ENCODE measurements at places on chromosomes 11 and 22.

DNA sequence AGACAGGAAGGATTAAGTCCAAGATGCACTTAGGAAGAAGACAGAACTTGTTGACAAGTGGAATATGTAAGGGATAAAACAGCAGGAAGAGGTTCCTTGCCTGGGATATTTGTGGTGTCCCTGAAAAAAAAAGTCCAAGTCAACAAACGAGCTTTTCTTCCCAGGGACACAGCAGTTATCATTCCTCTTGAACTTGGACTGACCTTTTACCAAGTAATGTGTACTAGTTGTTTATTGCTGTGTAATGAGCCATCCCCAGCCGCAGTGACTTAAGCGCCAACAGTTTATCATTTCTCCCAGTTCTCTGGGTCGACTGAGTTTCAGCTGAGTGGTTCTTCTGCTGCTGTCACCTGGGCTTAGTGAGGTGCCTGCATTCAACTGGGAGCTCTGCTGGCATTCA is 37.0 kb downstream of the KREMEN1 start:
- DNase-seq = no peak

GRCh38 chr11:133934599-133935550 is 21.9 kb downstream of the IGSF9B start:
- no peak for DNase-seq

- no peak for DNase-seq
Measured at GRCh38 chr11:129930743-129931142, 35.4 kb upstream of the NFRKB start.

- no peak for DNase-seq
Measured at GRCh38 chr11:335779-336658, 15.4 kb upstream of the IFITM3 start.

DNA sequence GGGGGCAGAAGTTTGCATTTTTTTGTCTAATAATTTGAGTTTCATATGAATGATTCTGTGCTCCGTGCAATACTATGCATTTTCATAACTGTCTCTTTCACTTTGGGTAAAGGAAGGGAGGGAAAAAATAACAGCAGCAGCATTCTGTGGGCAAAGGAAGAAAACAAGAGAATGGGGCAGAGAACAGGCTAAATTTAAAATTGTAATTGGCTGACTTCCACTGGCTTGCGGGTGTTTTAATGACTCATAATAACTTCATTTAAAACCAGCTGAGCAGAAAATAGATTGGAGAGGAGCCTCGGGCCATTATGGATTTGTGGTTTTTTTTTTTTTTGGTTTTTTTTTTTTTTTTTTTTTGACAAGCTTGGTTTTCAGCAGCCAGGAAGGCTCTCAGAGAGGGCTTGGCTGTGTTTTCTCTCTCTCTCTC is 107.4 kb downstream of the ZBTB16 start:
- no peak for DNase-seq

DNA sequence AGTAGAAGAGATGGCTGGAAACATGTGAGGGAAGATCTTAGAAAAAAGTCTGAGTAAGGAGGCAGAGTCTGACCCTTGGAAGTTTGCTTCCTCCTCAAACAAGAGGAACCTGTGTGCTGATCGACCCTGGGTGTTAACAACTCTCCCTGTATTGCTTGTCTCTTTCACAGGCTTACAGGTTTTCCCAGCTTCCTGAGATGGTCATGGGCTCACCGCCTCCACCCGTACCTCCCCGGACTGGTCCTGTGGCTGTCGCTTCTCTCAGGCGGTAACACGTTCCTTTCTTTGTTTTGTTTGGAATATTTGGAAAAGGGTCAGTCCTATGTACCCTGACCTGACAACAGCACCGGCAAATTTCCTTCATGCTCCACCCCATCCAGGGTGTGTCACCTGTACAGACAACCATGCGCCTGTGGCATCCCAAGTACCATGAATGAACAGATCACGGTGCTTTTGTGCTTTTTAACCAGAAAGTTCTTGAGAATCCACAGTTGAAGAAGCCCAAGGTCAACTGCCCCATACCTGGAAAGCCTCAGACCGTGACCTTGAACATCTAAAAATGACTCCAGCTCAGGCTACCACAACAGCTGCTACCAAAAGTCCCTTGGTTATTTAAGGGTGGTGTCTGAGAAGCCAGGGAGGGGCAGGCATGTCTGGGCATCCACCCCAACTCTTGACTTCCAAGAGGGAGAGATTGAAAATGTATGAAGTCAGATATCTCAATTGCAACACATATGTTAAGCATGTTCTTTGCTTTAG is 44.6 kb downstream of the C11orf91 start:
- no peak for DNase-seq

DNA sequence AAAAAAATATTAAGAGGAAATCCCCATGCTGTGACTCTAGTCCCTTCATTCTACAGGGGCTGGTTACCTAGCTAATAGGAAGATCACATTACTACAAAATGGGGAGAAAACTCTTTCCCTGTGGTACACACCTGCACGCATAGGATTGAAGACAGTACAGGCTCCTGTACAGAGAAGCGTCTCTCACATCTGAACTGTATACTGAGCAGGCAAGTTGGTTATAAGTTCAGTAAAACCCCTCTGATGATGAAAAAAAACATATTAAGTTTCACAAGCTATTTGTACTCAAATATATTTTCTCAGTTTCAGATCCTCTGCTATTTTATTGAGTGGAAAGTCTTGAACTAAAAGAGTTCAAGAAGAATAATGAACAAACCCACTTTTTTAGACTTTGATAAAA is 156.9 kb upstream of the HSD17B12 start:
- DNase-seq = no peak

GRCh38 chr22:39098026-39098425 is 982 bp downstream of the APOBEC3H start:
- no peak for DNase-seq

DNA sequence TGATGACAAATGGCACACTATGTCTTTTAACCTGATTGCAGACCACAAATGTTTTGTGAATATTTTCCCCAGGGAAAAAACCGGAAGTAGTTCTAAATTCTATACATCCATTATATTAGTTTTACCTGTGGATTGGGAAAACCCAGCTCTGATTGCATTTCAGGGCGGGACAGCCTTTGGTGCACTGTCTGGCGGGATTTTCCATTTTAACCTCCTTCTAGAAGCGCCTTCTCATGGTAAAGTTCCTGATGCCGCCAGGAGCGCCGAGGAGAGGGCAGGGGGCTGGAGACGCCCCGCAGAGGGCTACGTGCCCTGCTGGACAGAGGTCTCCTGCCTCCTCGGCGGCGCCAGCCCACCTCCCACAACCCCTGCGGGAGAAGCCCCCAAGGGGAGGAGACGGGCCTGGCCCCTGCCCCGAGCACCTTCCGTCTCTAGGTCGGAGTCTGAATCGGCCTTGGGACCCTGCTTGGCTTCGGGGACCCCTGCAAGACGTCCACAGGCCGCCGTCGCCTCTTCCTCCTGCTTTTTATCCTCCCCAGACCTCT is 1.2 kb upstream of the P2RX6 start:
- no peak for DNase-seq

- DNase-seq = no peak
Measured at GRCh38 chr22:16717699-16718558, 107.3 kb downstream of the XKR3 start.

DNA sequence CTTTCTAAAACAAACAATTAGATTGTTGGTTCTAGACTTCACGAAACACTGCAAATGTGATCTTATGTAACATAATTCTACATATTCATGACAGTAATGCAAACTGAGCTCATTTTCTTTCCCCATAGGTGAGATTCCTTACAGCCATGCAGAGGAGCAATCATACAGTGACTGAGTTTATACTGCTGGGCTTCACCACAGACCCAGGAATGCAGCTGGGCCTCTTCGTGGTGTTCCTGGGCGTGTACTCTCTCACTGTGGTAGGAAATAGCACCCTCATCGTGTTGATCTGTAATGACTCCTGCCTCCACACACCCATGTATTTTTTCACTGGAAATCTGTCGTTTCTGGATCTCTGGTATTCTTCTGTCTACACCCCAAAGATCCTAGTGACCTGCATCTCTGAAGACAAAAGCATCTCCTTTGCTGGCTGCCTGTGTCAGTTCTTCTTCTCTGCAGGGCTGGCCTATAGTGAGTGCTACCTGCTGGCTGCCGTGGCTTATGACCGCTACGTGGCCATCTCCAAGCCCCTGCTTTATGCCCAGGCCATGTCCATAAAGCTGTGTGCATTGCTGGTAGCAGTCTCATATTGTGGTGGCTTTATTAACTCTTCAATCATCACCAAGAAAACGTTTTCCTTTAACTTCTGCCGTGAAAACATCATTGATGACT is 1.5 kb downstream of the OR9G1 start:
- peak; percentile 50 for DNase-seq

DNA sequence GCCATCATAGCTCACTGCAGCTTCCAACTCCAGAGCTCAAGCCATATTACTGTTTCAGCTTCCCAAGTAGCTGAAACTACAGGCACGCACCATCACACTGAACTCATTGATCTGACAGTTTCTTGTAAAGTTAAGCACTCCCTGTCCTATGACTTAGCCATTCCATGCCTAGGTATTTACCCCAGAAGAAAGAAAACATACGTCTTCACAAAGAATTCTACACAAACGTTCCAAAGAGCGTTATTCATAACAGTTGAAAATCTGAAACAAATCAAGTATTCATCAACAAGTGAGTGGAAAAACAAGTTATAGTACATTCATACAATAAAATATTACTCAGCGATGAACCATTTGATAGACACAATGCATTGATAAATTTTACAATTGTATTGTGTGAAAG is 7.8 kb upstream of the NLRP10 start:
- DNase-seq = no peak

DNA sequence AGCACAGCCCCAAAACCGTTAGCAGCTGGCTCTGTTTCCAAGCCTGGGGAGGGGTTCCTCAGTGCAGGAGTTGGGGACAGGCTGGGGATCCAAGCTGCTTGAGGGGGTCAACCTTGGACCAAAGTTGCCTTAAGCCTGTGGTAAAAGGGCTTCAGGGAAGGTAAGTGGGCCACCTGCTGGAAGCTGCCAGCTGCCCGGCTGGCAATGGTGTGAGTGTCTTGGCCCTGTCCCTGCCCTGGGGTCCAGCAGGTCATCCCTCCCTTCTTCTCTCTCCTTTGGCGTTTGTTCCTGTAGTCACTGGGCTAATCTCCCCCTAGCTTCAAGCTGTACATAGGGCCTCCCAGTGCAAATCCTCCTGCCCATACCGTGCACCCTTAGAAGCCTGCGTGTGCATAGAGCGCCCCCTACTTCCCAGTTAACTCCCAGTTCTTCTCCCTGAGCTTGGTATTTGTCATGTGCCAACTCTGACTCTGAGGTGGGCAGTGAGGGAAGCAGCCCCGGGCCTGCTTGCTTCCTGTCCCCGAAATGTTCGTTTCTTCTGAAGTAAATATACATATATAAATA is 4.4 kb downstream of the TMEM258 start:
- no peak for DNase-seq

DNA sequence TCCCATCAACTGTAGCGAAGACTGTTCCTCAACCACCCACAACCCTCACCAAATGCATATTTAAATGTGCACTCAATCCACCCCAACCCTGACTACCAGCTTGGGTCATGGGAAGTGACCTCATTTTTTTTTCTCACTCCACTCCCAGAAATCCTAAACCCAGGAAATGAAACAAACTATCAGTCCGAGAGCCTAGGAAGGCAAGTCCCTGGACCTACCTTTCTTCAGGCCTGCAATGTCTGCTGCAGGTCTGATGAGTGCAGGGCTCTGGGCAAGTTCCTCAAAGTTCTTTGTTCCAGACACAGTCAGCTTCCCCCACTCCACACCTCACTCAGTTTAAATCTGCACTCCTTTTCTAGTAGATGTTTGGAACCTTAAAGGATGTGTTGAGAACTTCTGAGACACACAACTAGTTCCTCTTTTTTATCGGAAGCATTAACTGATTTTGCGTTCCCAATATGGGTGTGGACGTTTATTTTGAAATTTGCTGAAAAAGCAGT is at the start of gene MS4A4E:
Gene MS4A4E, minus strand, starts transcription at position 398 of the 500 bp plus-strand sequence. CDS start 13,082 bp downstream, outside the sequence.
- DNase-seq = no peak

DNA sequence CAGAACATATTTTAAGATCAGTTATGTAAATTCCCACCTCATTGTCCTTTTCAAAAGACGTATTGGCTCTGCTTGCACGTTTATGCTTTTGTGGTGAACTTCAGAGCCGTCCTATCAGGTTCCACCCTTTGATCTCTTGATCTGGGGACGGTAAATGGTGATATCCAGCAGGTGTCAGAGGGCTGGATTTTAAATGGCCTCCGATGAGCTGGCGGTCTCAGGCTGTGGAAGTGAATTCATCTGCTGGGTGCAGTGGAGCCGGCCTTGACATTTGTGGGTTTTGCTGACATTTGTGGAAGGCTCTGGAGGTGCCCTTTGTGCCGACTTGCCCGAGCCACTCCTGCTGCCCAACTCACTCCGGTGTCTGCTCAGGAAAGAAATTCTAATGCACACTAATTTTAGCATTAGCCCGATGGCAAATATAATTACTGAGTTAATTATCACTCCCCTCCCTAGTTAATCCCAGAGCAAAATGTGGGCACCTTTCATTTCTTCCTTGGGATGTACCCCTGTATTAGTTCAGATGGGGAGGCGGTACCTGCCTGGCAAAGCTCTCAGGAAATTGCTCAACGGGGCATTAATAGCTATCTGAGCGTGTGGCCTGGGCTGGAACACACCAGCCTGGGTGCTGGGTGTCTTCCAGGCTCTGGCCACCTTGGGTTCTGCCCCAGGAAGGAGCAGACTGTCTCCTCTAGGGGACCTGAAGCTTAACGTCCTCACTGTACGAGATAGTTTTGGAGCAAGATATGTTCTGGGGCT is 9.1 kb downstream of the LRP5 start:
- no peak for DNase-seq
